ENCODE measurements at places on chromosomes 11 and 22. TPM values are rescaled to one million over a fixed set of nuclear protein-coding genes. Genes with fewer than 3 reads are reported as not detected.

Gene MPPED2
- total RNA-seq, result not detected

Gene UBQLNL
- not detected for total RNA-seq

Gene CCDC73
- total RNA-seq, result not detected

Gene NCF4
- total RNA-seq, result not detected

Gene TRIM68
- 5.8 TPM for total RNA-seq

Gene VSIG2
- not detected for total RNA-seq

Gene GAB4
- total RNA-seq, result not detected

Gene RFPL2
- total RNA-seq, result not detected

Gene UCP2
- total RNA-seq, result 4.3 TPM

Gene HRAS
- total RNA-seq, result 85.5 TPM

Gene LRRC75B
- 6.4 TPM for total RNA-seq

Gene GNG3
- not detected for total RNA-seq

Gene KCNJ5
- 7.5 TPM for total RNA-seq

Gene RAB6A
- 272 TPM for total RNA-seq

Gene TIMM10B
- 68.2 TPM for total RNA-seq

Gene KRTAP5-10
- total RNA-seq, result not detected

Gene ZNF280B
- 0.21 TPM for total RNA-seq

Gene CEP57
- total RNA-seq, result 34.5 TPM

Gene ALX4
- total RNA-seq, result not detected

Gene GGTLC3
- not detected for total RNA-seq

Gene SPECC1L
- total RNA-seq, result 20.7 TPM

Gene OR51B2
- not detected for total RNA-seq

Gene SLCO2B1
- total RNA-seq, result 6.7 TPM

Gene GRAMD1B
- 0.96 TPM for total RNA-seq

Gene P4HA3
- total RNA-seq, result not detected

Gene BBOX1
- total RNA-seq, result 2.7 TPM

Gene TBC1D10A
- total RNA-seq, result 11.5 TPM

Gene KRTAP5-9
- total RNA-seq, result not detected

Gene CYP2D6
- 0.85 TPM for total RNA-seq

Gene LRRC10B
- total RNA-seq, result not detected

Gene FGF3
- not detected for total RNA-seq

Gene EPS8L2
- total RNA-seq, result 183 TPM

Gene VSIG10L2
- not detected for total RNA-seq

Gene CABP7
- not detected for total RNA-seq

Gene INPPL1
- total RNA-seq, result 18.1 TPM

Gene CREB3L1
- total RNA-seq, result not detected

Gene MRGPRX3
- 2.4 TPM for total RNA-seq

Gene C11orf16
- not detected for total RNA-seq

Gene NTM
- 8.9 TPM for total RNA-seq
